ENCODE measurements at places on chromosomes 2 and 18.

DNA sequence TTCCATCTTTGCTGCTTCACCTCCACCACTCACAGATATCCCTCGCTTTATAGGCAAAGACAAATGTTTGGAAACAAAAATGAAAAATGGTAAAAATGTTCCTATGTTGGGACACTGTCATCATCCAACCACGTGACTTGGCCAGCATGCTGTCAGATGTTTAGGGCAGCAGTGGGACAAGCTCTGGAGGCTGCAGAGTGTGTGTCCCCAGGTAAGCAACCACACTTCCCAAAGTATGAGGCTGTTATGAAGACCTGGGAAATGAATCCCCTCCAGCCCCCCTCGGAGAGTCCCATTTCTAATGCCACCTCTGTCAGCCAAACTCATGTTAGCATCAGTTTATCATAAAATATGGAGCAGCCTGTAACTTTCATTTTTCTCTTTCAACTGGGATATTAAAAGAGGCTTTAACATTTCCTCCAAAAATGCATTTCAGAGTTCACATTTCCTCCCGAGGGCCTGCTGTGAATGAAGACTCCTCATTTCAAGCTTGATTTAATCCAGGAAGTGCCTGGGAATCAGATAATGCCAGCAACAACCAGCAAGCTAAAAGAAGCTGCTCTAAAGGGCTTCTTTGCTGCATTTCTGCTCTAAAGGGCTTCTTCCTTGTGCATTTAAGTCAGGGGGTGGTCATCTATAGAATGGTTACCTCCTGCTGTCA, 66.2 kb downstream of the APOB start:
- DNase-seq = no peak

- DNase-seq = peak; percentile 75
Measured at GRCh38 chr2:27407798-27408491, 1.4 kb downstream of the PPM1G start.

- DNase-seq = no peak
Measured at GRCh38 chr2:114919985-114920384, 477.5 kb downstream of the DPP10 start.

GRCh38 chr18:3603421-3604234, 153.7 kb downstream of the TGIF1 start:
- DNase-seq = peak; percentile 96

- DNase-seq = no peak
Measured at GRCh38 chr18:34803877-34804400, 93.8 kb downstream of the DTNA start.

DNA sequence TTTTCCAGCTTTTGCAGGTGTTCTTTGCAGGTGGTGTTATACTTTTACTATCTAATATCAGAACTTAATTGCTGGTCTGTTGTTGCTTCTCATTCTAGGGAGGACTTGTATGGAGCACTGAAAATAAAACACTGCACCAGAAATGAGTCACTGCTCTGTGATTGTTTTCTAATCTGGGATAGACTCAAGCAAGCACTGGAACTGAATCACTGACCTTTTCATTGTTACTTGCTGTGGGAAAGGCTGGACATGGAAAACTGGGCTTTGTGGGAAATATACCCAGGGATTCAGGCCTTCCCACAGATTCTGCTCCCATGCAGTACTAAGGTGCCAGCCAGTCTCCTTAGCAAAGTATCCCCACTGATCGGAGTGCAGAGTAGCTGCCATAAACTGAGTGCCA, 470.0 kb upstream of the GCFC2 start:
- no peak for DNase-seq

- no peak for DNase-seq
Measured at GRCh38 chr2:187098154-187098553, 249.2 kb upstream of the ZSWIM2 start.

DNA sequence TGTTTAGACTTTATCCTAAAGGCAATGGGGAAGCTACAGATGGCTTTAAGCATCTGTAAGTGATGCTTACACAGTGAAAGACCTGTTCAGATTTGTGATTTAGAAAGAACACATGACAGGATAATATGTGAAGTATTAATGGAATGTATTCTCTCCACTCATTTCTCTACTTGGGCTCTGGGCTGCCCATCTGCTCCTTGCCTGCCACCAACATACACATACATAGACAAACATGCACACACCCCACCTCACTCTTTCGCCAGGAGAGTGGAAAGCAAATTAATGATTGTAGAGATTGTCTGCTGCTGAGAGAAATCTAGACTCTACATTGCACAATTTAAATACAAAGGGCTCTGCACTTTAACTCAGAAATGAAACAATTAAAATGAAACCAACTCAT, 61.0 kb upstream of the NFE2L2 start:
- no peak for DNase-seq

DNA sequence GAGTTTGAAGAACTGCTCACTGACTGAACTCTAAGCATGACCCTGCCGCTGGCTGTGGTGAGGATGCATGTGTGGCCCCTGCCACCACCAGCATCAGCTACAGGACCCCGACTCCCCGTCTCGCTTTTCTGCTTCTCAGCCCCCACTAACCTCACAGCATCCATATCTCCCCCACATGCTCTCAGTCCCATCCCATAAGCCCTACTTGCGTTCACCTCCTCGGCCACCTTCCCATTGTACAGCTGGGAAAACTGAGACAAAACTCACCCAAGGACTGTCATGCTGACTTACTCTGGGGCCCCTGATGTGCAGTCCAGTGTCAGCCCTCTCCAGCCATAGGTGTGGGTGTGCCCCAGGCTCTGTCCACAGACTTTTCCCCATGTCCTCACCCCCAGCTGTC, 104.2 kb upstream of the SH3BP4 start:
- no peak for DNase-seq

DNA sequence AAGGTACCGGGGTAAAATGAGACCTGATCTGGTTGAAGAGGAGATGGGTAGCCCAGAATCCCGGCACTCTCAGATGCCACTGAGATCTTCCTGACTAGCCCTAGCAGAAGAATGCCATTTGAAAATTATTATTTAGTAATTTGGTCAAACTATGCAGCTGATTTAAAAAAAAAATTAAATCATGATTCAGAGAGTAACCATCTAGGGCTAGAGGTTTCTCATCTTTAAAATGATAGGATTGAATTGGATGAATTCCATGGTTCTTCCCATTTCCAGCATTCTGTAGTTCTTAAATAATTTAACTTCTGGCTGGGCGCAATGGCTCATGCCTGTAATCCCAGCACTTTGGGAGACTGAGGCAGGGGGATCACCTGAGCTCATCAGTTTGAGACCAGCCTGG, 106.1 kb downstream of the MYO1B start:
- no peak for DNase-seq

GRCh38 chr2:188146888-188147287, 144.8 kb upstream of the GULP1 start:
- no peak for DNase-seq

DNA sequence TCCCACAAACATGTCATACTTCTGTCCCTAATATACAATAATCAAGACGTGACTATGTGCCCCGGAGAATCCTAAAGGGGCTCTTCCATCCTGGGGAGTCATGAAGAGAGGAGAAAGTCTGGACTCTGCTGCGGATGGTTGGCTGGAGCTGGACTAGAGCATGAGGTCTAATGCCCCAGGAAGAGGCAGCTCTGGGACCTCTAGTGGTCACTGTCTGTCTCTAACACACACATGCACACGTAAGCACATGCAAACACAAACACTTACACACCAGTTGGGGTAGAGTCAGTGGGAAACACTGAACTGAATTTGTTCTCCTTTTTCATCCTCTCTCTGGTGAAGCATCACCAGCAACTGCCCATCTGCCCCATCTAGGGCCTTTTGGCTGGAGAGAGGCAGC, 271.6 kb downstream of the TDRD15 start:
- no peak for DNase-seq

DNA sequence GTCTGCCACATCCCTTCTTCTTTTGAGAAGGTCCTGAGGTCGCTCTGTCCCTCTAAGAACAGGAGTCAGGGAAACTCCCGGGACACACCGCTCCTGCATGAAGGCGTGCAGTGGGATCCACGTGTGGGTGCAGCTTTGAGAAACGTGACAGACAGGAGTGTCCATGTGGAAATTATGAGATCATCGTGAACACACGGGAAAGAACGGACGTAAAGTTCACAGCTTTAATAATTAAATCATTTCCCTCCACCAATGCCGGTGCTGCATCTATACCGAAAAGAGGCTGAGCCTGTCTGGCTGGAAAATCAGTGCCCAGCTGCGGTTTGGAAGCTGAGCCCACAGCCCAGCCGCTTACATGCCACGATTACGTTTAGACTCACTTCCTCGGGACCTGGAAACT, 372.4 kb upstream of the SALL3 start:
- no peak for DNase-seq

DNA sequence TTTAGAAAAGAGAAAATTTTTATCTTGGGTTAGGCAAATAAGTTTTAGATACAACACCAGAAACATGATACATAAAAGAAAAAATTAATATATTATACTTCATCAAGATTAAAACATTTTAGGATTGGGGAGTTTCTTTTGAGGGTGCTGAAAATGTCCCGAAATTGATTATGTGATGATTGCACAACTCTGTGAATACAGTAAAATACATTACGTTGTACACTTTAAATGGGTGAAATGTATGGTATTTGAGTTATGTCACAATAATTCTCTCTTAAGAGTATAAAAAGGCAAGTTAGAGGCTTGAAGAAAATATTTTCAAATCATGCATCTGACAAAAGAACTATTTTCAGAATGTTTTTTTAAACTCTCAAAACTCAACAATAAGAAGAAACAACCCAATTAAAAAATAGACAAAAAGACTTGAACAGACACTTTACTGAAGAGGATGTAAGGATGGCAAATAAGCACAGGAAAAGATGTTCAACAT, 36.2 kb upstream of the INO80C start:
- no peak for DNase-seq

GRCh38 chr2:169462896-169463695, 16.2 kb upstream of the BBS5 start:
- DNase-seq = peak; percentile 68

DNA sequence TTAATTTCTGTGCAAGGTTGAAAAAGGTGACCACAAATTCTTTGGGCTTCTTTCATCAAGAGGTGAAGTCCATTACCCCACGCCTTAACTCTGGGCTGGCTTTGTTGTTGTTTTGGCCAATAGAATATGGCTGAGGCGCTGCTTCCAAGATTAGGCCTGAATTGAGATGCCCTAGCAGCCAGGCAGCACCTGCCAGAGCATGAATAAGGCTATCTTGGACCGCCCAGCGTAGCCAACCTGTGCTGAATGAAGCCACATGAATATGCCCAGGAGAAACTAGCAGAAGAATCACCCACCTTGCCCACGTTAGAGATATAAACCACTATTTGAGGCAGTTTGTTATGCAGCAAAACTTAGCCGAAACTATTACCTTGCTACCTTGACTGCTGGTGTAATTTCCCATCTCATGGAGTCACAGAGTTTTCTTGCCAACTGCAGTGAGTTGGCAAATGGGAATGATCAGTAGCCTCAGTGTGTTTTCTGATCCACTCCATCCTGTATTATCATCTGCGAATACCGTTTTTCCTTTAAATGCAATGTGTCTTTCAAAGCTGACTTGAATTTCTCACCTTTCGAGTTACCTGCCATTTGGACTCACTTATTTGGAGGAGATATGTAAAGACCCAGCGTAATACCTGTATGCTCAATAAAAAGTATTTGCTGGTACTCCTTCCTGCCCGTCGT, 679 bp downstream of the TSGA10 start:
- no peak for DNase-seq

DNA sequence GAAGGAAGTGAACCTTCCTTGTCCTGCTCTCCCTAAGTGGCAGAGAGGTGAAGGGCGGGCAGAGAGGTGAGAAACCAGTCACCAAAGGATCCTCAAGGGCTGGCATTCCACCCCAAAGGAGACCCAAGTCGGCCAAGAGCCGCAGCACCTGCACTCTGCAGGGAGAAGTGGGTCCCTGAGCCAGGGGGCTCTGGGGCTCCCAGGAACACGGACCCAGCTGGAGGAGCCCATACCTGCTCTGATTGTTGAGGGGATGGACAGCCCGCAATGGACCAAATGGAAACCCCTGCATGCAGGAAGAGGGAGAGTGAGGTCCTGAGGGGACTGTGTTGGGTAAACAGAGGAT, 233.3 kb downstream of the ATAD2B start:
- no peak for DNase-seq

DNA sequence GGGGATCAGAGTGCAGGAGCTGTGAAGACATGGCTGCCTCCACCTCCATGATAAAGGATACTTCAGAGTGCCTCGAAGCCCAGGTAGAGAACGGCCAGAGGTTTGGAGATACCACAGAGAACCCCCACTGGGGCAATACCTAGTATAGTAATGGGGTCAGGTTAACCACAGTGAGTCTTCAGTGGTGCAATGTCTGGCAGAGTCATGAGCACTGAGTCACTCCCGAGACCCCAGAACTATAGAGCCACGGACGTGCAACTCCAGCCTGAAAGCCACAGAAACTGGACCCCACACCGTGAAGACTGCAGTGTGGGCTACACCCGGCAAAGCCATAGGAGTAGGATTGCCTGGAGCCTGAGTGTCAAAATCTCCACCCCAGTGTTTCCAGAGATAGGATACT, 746.6 kb downstream of the CBLN2 start:
- DNase-seq = no peak

DNA sequence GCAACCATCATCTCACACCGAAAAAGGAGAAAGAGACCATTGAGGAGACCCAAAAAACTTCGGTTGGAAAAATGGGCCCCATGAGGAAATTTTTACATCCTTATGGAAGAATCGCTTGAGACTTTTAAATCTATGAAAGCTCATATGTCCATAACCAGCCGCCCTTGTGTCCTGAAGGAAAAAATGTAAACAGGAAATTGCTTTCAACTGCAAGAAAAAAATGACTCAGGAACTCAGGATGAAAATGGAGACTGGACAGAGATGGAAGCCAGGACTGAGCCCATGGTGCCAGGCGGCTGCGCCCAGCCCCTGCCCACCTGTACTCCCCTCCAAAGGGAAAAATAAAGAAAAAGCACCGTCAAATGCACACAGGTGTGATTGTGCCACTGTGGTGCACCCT, 81.5 kb upstream of the SLC66A3 start:
- DNase-seq = peak; percentile 7

GRCh38 chr2:135050684-135051083, 1.4 kb upstream of the RAB3GAP1 start:
- DNase-seq = no peak

DNA sequence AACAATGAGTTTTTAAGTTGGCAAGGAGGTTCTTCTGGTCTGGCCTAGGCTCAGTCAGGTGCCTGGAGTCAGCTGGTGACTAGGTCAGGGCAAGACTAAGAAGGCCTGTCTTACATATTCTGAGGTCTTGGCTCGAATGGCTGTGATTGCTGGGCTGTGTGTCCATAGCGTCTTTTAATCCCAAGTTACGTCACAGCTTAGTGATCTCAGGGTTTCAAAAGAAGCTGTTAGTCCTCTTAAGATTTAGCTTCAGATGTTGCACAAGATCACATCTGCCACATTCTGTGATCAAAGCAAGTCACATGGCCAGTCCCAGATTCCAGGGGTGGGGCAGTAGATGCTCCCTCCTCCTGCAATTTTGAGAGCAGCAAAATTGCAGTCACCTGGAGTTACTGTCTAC, 61.3 kb downstream of the PKP4 start:
- DNase-seq = no peak

All from endothelial cell of umbilical vein (primary cell).